ENCODE measurements at places on chromosomes 1 and 21.

DNA sequence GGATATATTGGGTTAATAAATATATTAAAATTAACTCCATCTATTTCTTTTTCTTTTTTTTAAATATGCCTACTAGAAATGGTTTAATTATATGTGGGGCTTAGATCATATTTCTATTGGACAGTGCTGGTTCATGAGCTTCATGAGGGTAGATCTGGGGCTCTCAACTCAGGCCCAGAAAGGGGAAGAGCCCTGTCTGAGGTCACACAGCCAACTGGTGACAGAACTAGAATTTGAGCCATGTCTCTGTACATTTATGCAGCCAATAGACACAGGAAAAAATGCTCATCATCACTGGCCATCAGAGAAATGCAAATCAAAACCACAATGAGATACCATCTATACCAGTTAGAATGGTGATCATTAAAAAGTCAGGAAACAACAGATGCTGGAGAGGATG is 5.1 kb upstream of the EPHB2 start:
- DNase-seq = no peak

DNA sequence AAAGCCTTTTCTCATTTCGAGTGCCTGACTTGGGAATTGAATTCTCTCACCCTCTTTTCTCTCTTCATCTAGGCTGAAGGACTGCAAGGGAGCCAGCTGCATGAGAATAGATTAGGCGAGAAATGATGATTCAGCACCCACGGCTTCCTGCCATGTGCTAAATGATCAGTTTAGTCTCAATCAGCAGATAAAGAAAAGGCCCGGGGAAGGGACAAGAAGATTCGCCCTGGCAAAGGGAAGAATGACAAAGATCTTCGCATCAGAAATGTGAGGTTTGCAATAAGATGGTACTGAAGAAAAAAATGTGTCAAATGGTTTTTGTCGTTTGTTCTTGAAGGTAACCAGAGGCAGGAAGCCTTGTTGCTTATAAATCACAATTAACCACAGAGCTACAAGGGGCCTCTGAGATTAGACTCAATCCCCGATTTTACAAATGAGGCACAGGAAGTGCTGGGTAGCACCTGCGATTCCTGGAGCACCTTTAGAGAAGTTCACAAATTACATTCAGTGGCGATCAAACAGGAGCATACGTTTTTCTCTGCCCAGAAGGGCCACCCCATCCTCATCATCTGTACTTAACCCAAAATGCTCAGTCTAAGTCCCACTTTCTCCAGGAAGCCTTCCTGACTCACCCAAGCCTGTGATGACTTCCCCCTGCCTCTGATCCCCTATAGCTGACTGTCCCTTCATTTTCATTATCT is 183.4 kb downstream of the ZNF281 start:
- DNase-seq = no peak

DNA sequence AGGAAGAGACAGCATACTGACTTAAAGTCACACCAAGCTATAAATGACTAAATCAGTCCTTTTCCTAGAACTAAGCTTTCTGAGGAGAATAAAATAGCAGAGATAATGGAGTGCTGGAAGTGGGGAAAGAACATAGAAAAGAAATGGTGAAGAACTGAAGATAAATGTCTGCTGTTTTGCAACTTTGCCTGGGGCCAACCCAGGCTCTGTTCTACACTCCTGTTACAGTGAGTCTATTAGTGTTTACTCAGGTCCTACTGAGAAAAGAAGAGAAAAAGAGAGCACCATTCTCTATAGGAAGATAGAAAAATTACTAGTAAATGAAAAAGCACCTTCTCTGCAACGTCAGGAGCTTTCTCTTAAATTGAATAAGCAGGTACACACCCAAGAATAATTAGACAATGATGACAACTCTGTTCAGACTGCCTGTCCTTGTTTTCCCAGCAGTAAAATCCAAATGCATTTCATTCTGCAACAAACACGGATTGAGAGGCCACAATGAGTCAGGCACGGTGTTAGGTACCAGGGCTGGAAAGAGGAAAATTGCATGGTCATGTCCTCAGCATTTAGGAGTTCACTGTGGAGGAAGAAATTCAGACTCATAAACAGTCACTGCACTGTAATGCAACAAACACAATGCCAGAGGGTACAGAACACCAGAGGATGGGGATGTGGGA is 139.4 kb upstream of the CAMK1G start:
- DNase-seq = no peak

- no peak for DNase-seq
Measured at GRCh38 chr1:112399456-112399855, 3.4 kb downstream of the CTTNBP2NL start.

GRCh38 chr1:5947071-5947821 is 45.0 kb downstream of the NPHP4 start:
- no peak for DNase-seq

GRCh38 chr1:94715321-94715720 is 104.8 kb upstream of the SLC44A3 start:
- no peak for DNase-seq

DNA sequence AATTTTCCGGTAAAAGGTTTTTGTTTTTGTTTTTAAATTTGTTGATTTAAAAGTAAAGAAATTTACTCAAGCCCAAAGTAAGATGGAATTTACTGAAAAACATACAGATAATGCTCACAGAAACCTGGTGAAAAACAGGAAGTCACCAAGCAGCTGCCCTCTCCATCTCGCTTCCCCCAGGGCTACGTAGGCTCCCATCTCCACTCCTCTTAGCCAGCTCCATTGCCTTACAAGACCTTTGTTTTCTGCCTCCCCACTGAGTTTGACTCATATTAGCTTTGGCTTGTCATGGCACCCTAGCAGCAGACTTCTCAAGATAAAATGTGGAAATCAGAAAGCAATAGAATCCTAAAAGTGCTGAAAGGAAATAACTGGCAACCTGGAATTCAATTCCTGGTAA is 57.9 kb downstream of the PHTF1 start:
- peak; percentile 23 for DNase-seq

GRCh38 chr1:188904201-188904600 is 1573.5 kb downstream of the BRINP3 start:
- no peak for DNase-seq

- no peak for DNase-seq
Measured at GRCh38 chr1:196144588-196144987, 463.7 kb downstream of the KCNT2 start.

GRCh38 chr21:14763695-14764064 is 217.6 kb upstream of the SAMSN1 start:
- no peak for DNase-seq

DNA sequence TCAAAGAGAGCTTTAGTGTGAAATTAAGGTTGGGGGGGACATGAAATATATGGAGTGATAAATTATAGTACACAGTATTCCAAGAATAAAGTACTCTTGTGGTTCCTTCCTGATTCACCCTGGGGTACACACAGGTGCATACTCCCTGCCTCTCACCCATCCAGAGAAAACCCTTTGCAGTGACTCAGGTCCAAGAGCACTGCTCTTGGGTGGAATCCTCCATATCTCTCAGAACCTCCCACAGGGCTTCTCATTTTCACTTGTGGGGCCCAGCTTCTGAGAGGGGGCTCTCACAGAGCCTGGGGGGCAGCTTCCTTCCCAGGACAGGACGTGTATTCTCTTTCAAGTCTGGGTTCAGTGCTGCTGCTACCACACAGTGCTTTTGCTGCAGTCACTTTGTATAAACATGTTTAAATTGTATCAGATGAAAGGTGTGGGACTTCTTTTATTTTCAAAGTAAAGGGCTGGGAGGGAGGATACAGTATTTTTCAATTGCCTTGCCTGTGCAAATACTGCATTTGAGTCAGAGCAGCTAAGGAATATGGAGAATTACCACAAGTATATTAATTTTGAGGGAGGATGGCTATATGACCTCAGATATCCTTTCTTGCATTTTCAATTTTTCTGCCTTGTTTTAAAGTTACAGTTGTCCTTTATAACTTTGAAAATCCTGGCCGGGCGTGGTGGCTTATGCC is 24.9 kb upstream of the BMP8A start:
- no peak for DNase-seq

DNA sequence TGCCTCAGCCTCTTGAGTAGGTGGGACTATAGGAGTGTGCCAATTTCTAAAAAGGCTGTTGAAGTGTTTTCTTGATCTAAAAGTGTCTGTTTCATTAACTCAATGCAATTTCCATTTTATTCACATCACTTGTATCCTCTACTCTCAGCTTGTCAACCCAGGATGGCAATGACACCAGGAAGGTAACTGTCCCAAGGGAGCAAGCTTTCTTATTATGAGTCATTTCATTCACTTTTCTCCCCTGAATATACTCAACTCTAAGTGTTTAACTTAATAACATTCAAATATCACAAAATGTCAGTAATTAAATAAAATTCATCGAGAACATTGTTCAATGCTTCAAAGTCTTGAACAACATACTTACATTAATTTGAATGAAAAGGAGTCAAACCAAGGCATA is 22.9 kb upstream of the GFI1 start:
- DNase-seq = no peak

- DNase-seq = no peak
Measured at GRCh38 chr1:19535214-19535613, 49.9 kb upstream of the CAPZB start.

DNA sequence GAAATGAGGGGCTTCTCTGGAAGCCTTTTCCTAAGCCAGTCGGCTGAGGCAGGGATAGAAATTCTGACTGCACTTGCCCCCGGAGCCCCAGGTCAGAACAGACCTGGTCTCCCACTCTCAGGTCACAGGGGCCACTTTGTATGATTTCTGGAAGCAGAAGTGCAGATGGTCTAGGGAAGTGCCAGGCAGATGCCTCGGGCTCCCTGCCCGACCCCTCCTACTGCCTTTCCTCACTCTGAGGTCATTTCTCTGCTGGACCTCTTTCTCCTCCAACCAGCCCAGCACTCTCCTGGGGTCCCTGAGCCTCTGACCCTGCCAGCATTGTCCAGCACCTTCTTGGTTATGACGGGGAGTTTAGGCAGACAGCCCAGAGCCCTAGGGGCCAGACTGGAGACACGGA is 8.7 kb downstream of the RUNX3 start:
- no peak for DNase-seq

GRCh38 chr1:9439074-9439761 is 100.0 kb upstream of the SLC25A33 start:
- no peak for DNase-seq

GRCh38 chr1:6795661-6796060 is 10.4 kb downstream of the CAMTA1 start:
- DNase-seq = peak; percentile 73

DNA sequence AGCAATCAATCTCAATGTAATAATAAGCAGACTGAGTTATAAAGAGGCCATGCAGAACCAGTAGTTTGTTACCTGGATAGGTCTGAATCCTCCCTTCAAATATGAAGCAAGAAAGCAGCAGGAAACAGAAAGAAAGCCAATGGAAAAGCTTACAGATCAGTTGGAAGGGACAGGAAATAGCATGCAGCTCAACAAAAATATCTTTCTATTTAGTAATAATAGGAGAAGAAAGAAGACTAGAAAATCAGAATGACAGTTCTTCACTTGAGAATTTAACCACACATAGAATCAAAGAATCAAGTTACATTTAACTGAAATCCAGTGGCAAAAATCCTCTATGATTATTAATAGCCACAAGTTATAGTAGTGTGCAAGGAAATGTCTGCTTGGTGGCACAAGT is 194.4 kb downstream of the EIF4G3 start:
- peak; percentile 50 for DNase-seq

DNA sequence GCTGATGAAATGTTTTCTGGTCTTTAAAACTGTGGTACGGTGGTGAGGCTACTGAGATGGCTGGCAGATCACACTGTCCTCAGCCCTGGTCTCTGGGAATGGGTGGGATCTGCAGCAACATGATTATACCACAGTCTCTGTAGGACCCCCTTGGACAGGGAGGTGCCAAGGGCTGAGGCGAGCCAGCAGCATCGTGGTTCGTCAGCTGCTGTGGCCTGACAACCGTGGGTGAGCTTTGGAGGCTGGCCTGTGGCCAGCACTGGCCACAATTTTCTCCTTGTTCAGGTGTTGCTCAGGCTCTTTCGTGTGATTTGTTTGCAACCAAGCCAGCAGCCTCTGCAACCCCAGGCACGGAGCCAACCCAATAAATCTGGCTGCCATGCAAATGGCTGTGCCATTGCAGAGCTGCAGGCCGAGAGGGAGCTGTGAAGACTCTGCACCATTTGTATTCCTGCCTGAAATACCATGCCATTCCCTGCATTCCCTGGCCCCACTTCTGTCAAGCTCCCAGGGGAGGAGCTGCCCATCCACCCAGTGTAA is 70.9 kb downstream of the PCP4 start:
- no peak for DNase-seq

- DNase-seq = no peak
Measured at GRCh38 chr1:216005916-216006315, 417.3 kb downstream of the USH2A start.

GRCh38 chr1:178933105-178933561 is 62.3 kb upstream of the ANGPTL1 start:
- DNase-seq = no peak

DNA sequence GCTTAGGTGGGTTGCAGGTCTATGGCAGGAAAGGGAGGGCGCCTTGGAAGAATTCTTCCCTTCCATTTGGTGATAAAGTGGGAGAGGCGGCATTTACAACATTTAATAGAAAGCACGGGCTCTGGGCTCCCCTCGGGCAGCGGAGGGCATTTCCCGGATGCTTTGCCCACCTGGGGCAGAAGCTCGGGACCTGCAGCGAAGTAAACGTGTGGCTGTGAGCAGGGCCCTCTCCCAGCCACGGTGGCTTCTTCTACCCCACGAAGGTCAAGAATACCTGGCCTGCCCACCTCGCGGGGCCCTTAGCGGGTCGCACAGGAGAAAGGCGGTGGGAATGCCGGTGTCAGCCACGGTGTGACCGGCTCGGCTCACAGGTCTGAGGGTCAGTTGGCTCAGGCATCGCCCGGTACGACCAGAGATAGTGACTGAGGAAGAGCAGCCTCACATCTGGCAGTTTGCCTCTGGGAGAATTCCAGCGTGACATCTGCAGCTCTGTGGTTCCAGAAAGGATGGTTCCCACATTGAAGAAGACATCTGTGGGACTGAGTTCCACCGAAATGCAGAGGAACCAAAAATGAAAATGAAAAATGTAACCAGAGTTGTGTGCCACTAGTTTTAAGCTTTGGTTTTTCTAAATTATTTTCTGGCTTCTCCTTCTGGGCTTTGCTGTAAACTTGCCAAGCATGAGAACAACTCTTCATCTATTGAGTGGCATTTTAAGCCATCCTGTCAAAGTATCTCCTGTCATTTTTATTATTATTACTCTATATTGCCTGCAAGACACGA is 720 bp upstream of the F3 start:
- DNase-seq = peak; percentile 77

- no peak for DNase-seq
Measured at GRCh38 chr1:235996048-235996785, 68.7 kb downstream of the NID1 start.

GRCh38 chr1:85447006-85447943 is 17.7 kb downstream of the DDAH1 start:
- no peak for DNase-seq

- peak; percentile 43 for DNase-seq
Measured at GRCh38 chr1:156081180-156081916, 917 bp downstream of the MEX3A start.
